ENCODE measurements at places on chromosomes 1 and 21.

DNA sequence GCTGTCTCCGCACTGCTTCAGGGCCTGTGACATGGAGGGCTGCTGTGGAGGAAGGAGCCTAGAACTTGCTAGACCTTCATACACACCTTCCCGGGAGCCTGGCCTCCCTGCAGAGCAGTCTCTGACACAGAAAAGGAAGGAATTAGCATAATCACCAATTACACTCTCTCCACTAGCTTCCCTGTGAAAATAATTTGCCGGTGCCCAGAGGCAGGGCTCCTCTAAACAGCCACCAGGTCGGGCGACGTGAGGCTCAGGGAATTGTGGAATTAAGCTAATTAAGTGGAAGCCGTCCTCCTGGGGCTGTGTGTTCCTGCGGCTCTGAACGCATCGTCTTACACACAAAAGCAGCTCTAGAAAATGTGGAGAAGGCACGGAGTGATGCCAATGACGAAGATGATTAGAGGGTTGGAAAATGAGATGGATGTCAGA is 82.6 kb downstream of the NENF start:
- no peak for DNase-seq

- DNase-seq: no peak
Observed at GRCh38 chr21:42392731-42393442, 3.0 kb downstream of the TMPRSS3 start.

GRCh38 chr1:32754317-32755097 is 51.9 kb upstream of the SYNC start:
- peak; percentile 30 for DNase-seq

DNA sequence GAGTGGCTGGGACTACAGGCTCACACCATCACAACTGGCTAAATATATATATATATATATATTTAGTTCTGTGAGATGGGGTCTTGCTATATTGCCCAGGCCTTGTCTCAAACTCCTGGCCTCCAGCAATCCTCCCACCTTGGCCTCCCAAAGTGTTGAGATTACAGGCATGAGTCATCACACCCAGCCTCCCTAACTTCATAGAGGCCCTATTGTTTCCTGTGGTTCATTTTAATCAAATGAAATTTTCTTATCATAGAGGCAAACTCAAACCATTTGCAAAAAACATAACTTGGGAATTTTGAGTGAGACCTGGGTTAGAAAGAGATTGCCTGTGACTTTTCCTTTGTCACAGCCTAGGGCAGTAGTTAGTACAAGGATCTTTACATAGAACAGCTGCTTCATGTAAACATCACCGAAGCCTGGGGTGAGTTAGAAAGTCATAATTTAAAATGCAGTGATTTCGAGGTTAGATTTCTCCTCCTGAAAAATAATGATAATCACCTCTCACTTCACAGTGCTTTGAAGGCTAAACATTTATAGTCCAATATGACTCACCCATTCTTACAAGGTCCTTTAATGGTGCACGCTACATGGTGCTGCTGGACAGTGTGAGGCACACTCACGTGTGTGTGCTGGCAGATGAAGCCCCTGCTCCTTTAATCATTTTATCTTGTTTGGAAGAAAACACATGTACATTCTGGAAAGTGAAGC is 188.9 kb downstream of the RHOU start:
- DNase-seq: no peak

- no peak for DNase-seq
Observed at GRCh38 chr1:246107516-246108277, 399.4 kb downstream of the SMYD3 start.

DNA sequence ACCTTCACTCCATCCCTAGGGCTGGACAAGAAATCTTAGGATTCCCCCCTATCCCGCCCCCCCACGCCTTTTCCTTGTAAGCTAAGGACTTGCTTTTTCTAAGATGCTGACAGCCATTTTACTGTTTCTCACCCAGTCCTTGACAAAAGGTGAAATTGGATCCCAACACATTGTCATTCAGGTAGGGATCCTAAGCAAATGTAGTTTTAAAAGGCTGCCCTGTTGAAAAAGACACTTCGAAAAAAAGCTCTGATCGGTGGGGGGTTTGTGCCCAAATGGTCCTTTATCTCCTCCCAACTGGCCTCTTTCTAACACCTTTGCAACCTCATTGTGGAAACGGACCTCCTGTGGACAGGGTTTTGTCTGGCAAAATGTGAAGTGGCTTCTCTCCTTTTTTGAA is 2.9 kb downstream of the CACHD1 start:
- no peak for DNase-seq

DNA sequence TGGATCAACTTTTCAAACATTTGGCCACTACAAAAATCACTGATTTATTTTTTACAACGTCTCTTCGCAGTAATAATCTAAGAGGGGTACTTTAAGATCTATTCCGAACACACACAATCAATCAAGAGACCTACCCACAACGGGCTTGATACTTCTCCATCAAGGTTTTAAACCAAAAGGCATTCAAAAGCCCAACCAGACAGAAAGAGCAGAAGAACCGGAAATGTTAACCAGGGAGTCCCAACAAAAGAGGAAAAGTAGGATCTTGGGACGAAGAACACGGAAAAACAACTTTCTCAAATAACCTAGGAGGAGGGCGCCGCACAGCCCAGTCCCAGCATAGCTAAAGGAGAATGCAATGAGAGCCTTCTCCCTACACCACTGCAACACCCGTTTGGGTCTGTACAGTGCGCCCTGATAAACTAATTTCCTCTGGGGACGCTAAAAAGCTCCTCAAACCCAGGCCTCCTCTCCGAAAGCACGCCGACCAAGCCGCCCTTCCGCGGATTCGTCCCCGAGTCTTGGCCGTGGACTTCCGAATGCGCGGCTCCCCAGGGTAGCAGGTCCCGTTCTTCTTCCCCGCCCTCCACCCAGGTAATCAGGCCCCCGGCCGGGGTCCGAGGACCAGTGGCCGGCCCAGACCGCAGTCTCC is 623 bp downstream of the RPL22 start:
- no peak for DNase-seq

DNA sequence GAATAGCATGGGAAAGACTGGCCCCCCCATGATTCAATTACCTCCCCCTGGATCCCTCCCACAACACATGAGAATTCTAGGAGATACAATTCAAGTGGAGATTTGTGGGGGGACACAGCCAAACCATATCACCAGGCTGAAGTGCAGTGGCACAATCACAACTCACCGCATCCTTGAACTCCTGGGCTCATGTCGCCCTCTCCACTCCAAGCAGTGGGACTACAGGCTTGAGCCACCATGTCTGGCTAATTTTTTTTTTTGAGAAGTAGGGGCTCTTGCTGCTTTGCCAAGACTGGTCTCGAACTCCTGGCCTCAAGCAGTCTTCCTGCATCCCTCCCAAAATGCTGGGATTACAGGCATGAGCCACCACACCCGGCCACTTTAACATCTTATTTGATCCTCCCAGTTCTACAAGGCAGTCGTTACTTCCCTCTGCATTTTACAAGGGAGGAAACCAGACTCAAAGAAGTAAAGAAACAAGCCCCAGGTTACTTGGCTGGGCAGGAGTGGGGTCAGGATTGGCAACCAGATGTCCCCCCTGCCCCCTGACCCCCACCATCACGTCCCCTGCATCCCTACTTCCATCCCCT is 26.9 kb upstream of the ACTL8 start:
- no peak for DNase-seq

- DNase-seq: no peak
Observed at GRCh38 chr1:219575563-219575962, 37.3 kb downstream of the ZC3H11B start.

DNA sequence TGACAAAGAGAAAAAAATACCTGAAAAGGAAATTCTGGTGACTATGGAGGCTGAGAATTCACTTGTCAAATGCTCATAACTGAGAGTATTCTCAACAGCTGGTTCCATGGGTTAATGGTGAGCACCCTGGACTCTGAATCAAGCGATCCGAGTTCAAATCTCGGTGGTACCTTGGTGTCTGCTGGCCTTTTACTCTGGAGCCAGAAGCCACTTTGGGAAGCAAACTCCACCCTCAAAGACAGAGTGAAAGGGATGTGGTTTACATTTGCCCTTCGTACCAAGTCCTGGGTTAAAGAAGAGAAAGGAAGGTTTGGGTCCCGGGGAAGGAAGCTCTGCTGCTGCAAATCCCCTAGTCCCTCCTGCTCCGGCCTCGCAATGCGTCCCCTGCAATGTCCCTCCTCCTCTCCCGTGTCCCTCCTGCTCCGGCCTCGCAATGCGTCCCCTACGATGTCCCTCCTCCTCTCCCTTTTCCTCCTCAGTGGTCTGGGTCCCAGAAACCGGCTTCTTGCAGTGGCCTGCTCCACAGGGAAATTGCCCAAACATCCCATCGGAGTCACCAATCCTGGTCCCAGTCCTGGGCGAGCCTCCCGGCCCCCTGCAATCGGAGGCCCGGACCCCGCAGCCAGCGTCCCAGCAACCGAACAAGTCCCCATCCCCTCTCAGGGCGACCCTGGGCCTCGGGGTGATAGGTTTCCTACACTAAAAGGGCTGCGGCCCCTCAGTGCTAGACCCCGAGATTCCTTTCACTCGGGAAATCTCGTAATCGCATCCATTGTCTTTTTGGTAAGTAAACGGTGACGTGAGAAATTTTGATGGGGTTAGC is 129.4 kb downstream of the PPIAL4G start:
- no peak for DNase-seq

DNA sequence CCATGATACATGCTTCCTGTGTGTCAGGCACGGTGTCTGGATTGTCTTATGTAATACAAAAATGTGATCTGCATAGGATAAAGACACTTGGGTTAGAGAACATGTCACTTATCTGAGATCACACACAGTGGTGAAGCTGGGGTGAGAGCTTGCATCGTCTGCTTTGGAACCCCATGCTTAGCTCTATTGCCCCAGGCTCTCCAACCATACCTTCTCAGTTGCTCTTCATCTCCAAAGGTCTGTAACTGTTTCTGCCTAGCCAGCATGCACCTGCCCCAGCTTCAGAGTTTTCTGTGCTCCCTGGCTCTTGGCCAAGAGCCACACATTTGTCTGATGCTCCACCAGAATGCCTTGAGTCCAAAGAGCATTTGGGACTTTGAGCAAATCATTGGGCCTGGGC is 93.9 kb upstream of the COG2 start:
- no peak for DNase-seq

GRCh38 chr1:196376630-196377328 is 231.5 kb downstream of the KCNT2 start:
- DNase-seq: no peak

DNA sequence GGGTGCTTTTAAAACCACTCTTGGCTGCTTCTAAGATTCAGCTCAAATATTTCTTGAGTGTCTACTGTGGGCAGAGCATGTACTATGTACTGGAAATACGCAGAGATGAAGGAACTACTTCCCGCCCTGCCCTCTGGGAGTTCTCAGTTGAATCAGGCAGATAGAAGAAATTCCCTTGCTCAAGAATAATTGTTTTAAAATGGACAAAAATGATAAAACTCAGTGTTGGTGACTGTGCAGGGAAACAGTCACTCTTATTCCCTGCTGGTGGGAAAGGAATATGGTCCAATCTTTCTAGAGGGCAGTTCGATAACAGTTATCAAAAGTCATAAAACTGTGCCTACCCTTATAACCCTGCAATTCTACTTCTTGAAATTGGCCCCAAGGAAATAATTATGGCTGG is 16.9 kb upstream of the GRHL3 start:
- no peak for DNase-seq

GRCh38 chr21:35171385-35171784 is 122.3 kb upstream of the RUNX1 start:
- DNase-seq: no peak

GRCh38 chr1:167669209-167670124 is 39.4 kb downstream of the RCSD1 start:
- no peak for DNase-seq

DNA sequence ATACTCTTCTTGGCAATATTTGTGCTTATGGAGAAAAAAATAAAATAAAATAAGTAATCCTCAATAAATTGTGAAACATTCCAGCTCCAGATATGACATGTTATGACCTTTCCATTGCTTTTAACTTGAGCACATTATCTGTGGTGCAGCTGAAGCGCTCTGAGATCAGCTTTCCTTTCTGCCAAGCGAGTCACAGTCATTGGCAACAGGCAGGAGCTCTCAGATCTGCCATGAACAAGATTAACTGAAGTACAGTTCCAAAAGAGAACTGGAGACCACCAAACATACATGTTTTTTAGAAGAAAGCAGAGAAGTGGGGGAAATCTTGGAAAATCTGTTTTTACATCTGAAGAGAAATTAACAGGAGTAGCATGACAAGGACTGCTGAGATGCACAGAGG is 89.2 kb upstream of the DSCAM start:
- no peak for DNase-seq

DNA sequence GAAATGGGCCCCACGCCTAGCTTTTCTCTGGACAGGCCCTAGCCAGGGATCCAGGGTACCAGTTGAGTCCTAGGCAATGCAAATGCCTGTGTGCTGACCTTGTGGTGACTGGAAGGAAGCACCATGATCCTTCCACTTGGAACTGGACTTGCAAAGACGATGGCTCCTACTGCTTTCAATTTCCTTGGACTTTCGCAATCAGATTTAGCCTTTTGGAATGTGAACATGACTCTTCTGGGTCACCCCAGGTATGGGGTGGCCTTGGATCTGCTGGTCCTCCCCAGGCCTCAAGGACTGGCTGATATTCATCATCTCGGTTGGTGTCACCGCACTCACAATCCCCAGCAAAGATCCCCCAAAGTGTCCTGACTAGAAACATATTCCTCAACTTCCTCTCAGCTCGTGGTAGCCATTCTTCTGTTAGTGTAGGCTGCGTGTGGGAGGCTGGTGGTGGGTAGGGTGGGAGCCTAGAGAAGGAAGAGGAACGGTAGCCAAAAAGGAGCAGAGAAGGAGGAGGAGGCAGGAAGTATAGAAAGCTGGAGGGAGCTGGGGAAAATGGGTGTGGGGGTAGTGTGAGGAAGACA is 130.5 kb downstream of the PPIAL4G start:
- no peak for DNase-seq

DNA sequence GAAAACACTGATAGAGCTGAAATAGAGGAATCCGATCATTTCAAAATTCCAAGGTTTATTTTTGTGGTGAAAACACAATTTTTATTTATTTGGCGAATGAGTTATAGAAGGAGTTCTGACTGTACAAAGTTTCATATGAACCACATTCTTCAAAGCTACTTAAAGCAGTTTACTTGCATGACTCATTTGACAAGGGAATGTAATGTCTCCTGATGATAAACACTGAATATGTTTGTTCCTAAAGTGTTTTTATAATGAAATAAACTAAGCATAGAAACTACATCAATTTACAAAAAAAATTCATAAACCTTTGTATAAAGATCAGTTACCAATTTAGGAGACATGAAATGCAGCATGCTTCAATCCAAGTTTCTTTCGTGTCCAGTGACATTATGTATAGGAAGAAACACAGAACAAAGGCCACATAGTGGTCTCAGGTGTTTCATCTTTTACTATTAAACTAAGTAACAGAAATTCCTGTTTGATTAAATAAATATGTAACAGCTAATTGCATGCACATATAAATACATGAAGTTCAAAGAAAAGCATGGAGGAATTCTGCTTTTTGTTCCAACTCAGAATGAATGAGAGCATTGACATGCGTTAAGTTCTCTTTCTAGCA is 2.5 kb downstream of the PRKACB start:
- DNase-seq: no peak

GRCh38 chr1:154747740-154748404 is 122.2 kb downstream of the KCNN3 start:
- no peak for DNase-seq

GRCh38 chr1:95984798-95985374 is 736.7 kb upstream of the PTBP2 start:
- no peak for DNase-seq

GRCh38 chr1:113542221-113542701 is 151.9 kb downstream of the MAGI3 start:
- DNase-seq: no peak

GRCh38 chr21:30240661-30241060 is 24.8 kb upstream of the CLDN8 start:
- DNase-seq: no peak
